Upper lobe of right lung (tissue), 1 donor: ENCODE measurements at places on chromosomes 2 and 18. TPM values are rescaled to one million over a fixed set of nuclear protein-coding genes. Genes with fewer than 3 reads are reported as not detected.
A peak's percentile ranks its signal among the peaks of the same experiment; 100 is the strongest.

The SPATS2L gene
- 92.7 TPM for total RNA-seq

The SLC5A7 gene
- 0.81 TPM for total RNA-seq

The MYO5B gene
- total RNA-seq: 31.6 TPM

The CNRIP1 gene
- total RNA-seq: 23.8 TPM

DNA sequence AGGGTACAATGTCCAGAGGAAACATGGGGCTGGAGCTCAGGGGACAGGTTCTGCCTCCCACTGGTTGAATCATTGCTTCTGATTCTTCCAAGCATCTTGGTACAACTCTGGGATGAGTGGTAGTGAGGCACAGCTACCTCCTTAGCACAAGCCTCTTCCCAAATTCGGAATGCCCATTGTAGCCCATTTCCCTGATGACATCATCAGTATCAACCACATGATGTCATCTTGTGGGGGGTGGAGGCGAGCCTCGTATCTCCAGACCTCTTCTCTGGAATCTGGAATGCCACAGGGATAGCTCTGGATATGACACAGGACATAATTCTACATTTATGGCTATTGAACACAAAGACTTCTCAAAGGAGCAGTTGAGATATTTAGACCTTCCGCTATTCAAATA lies 715.2 kb downstream of the RNF144A start:
- DNase-seq: no peak

DNA sequence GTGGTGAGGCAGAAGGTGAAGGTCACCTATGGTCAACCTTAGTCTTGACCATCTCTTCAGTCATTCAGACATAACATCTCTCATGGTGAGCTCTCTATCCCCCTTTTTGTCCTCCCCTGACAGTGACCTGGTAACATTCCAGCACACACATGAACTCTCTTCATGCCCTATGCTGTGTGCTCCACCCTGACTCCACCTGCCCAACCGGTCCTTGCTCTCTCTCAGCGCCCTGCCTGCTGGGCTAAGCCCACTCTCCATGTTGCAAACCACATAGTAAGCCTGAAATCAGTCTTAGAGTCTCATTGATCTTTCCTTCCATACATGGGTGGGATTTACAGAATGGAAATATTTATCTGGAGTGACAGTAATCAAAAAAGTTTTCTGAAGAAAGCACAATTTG lies 52.8 kb downstream of the MARCO start:
- no peak for DNase-seq

The ABCG8 gene
- total RNA-seq: not detected

GRCh38 chr2:213161759-213162515 lies 10.5 kb upstream of the IKZF2 start:
- no peak for DNase-seq

DNA sequence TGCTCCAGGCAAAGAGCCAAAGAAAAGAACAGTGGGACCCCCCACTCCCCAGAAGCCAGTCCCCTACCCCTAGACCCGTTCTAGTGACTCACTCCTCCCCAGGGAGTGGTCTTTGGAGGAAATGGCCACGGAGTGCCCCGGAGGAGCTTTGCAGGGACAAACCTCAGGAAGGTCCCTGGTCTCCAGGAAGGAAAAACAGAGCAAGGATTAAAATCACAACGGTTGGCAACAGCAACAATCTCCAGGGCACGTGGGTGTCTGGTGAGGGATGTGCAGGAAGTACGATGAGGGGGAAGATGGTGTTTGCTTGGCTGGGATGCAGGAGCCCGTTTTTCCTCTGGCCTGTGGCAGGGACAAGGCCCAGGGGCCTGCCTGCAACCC lies 135.0 kb downstream of the SMAD2 start:
- DNase-seq: no peak

DNA sequence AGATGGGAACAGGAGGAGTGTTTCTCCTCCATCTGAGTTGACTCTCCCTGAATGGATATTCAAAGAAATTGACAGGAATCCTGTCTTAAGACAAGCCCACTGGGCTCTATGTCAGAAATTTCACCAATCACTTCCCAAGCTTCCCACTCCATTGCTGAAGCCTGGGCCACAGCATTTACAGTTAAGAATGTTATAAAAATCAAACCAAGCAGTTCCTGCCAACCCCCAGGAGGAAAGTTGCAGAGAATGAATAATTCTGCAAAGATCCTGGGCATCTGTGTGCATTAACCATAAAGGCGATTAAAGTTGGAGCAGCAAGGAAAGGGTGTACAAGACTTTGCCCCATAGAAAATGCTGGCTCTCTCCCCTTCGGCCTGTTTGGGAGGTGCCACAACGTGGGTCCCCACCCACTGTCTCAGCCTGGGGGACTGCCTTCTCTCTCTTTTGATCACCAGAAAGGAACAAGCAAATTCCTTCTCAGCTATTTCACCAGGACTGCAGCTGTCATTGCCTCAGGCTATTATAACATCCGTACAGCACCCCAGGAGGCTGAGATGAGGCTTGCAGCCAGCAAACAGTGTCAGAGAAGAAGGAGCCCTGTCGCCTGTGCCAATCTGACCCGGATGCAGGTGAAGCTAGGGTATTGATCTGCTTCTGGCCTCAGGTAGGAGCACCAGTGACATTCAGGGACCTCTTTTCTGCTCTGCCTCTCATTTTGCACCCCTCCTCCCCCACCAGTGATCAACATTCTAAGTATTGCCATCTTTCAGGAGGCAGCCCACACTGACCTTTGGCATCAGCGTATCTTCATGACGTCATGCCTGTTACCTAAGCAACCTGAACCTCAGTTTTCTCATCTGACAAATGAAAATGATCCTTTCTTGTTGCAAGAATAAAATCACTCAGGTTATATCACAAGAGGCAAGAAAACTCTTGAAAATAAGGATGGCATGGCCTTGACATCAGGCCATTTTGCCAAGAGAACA lies 219.0 kb downstream of the SH3BP4 start:
- no peak for DNase-seq

- no peak for DNase-seq
Measured at GRCh38 chr18:25233528-25234321, 118.2 kb downstream of the ZNF521 start.

The CXCR1 gene
- total RNA-seq: 5.3 TPM

DNA sequence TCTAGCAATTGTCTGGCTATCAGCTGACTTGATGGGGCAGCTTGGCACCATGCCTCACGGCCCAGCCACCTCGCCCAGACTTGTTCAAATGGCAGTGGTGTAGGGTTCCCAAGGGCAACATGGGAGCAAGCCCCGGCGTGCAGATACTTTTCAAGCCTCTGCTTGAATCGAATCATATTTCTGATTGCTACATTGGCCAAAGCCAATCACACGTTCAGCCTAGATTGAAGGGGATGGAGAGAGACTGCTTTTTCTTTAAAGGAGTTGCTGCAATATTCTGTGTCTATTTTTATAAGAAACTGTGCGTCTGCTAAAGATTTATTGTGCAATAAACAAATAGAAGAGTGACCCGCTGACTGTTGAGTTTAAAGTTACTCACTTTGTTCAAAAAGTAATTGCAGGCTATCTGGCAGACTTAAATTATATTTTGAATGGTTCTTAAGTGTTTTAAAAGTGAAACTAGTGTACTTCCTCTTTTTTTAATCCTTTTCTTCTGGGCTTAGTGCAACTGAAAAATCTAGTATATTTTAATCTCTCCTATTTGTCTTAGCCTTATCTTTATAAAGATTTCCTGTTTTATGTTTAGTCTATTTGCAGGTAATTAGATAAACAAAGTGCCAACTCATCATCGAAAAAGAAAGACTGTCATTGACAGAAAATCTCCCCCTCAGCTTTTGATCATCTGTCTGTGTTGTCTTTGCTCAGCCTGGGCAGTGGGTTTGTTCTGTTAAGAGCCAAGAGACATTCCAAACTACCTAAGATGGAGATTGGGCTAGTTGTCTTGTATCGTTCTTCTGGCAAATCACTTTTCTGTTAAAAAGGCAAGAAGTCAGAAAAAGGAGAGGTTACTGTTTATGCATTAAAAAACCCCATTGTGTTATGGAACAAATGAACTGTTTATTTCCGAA lies 156.1 kb downstream of the TPGS2 start:
- DNase-seq: peak; percentile 67

GRCh38 chr2:36366491-36367120 lies 11.0 kb downstream of the CRIM1 start:
- DNase-seq: no peak

DNA sequence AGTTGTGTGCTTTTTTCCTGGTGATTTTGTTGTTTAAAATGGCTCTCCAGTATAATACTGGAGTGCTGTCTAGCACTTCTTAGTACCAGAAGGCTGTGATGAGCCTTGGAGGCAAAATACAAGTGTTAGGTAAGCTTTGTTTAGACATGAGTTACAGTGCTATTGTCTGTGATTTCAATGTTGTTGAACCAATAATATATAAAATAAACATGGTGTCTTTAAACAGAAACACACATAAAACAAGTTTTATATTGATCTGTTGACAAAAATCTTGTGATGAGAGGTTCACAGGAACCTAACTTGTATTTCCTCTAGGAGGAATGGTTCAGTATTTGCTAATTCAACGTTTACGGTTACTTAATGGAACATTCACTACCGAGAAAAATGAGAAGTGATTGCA lies 5.0 kb upstream of the FAM171B start:
- DNase-seq: no peak

- no peak for DNase-seq
Measured at GRCh38 chr2:150303281-150303680, 184.2 kb downstream of the RND3 start.

DNA sequence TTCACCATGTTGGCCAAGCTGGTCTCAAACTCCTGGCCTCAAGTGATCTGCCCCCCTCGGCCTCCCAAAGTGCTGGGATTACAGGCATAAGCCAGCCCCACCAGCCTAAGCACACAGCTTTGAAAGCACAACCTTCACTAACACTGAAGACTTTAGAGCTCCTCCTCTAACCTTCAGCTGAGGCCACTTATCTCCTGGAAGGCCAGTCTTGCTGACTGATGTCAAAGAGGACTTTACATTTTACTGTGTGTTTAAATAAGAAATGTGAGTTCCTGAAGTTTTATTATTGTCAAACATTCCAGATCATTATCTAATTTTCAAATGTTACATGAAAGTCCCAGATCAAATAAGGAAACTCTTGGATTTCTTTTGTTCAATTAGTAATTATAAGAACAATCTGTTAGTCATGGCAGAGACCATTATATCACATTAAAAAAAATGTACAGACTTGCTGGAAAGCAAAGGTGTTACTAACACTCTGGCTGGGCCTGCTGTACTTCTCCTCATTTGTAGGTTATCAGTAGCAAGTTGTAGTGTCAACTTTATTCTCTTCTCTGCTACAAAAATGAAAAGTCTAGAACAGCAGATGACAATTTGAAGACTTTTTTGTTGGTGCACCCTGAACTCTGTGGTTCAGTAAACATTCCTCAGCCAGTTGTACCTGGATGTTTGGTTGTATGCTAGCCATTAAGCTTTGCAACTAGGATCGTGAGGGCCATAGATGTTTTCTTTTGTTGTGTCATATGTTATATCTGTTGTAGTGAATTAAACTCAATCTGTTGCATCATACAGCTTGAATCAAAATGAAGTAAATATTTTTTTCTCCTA lies 80.0 kb downstream of the AOX1 start:
- no peak for DNase-seq

GRCh38 chr2:148614322-148615049 lies 30.1 kb upstream of the EPC2 start:
- no peak for DNase-seq

DNA sequence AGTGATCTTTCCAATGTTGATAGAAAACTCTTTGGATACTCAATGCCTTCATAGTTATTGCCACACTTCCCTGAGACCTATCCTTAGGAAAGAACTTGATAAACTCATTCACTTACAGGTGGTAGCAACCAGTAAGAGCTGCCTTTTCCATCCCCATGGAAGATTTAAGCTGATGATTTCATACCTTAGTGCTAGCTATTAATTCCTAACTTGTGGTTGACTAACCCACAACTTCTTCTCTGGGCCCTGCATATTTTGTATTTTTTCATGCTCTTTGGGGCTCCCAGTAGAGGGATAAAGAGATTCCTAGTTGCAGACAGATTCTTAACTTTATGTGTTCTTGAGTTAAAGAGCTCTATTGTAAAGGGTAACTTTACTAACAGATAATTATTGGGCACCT lies 25.2 kb upstream of the SIX3 start:
- DNase-seq: no peak

GRCh38 chr2:207619764-207620203 lies 5.4 kb downstream of the METTL21A start:
- no peak for DNase-seq

The C2orf66 gene
- total RNA-seq: 0.38 TPM

DNA sequence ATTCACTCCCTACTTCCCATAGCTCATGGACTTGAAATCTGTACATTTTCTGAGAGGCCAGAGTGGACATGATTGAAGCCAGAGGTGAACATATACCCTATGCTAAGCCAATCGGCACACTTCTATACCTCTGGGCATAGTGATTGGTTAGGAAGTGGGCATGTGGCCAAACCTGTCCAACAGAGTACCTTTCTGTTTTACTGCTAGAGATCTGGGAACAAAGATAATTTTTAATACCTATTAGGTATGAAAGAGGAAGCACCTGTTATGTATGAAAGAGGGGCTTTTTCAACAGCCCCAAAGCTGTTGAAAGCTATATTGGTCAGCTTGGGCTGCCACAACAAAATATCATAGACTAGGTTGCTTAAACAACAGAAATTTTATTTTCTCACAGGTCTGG lies 27.7 kb downstream of the METTL8 start:
- no peak for DNase-seq

GRCh38 chr2:19031642-19032041 lies 326.8 kb downstream of the OSR1 start:
- DNase-seq: no peak

GRCh38 chr2:240564561-240565332 lies 3.5 kb upstream of the RNPEPL1 start:
- DNase-seq: no peak

The ERFE gene
- not detected for total RNA-seq

The CBLN2 gene
- 0.26 TPM for total RNA-seq

- no peak for DNase-seq
Measured at GRCh38 chr2:60677356-60677755, 78.7 kb upstream of the PAPOLG start.

DNA sequence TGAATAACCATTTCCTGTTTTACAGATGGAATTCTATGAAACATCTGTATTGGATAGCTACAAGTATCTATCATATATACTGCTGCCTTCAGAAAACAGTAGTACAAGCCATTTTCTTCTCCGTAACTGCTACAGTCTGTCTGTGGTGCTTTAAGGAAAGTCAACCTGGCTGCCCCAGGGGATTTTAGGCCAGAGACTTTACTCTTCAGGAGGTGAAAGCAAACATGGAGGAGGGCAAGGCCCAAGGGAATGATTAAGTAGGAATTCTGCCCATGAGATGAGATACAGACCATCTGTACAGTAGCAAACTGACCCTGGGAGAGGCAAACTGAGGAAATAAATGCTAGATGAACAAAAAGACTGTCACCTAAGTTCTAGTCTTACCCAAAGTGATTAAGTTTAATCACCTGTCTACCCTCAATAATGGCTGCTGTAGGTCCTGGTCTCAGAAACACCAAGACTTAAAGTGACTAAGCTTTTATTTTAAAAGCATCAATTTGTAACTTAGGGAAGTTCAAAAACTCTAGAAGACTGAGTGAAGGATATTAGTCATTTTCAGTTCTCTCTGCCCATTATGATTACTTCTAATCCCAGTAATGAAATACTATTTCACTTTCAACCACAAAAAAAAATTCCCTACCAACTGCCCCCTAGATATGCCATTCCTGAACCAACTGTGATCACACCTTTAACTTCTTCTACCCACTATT lies 14.8 kb downstream of the MBD2 start:
- no peak for DNase-seq

- no peak for DNase-seq
Measured at GRCh38 chr18:75478996-75479880, 51.7 kb upstream of the SMIM21 start.
